ENCODE measurements at places on chromosomes 1 and 21. TPM values are rescaled to one million over a fixed set of nuclear protein-coding genes. Genes with fewer than 3 reads are reported as not detected.
A peak's percentile ranks its signal among the peaks of the same experiment; 100 is the strongest.

ADAMTS5 gene
- 0.82 TPM for total RNA-seq

DNA sequence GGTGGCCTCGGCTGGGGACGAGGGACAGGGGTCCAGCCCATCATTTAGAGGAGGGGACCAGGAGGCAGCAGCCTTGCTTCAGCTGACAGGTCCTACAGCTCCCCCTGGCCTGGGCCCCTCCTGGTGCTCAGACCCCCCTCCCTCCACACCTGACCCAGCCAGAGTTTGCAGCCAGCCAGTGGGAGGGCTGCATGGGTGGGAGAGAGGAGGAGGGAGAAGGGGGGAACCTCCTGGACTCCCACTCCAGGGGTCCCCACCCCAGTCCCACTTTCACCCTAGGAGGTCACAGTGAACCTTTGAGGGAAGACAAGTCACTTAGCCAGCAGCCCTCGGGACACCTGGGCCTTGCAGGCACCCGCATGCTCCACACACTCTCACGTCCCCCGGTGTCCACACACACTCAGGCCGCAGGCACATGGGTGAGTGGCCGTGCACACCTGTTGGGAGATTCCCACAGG is 108.9 kb upstream of the ZBTB40 start:
- DNase-seq: no peak

DNA sequence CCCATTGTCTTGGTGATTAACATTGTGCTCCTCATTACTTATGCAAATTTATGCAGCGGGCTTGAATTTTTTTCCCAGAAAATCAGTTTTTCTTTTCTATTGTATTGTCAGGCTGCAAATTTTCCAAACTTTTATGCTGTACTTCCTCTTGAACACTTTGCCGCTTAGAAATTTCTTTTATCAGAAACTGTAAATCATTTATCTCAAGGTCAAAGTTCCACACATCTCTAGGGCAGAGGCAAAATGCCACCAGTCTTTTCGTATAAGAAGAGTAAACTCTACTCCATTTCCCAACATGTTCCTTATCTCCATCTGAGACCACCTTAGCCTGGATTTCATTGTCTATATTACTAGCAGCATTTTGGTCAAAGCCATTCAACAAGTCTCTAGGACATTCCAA is 113.9 kb upstream of the OLFM3 start:
- DNase-seq: no peak

DNA sequence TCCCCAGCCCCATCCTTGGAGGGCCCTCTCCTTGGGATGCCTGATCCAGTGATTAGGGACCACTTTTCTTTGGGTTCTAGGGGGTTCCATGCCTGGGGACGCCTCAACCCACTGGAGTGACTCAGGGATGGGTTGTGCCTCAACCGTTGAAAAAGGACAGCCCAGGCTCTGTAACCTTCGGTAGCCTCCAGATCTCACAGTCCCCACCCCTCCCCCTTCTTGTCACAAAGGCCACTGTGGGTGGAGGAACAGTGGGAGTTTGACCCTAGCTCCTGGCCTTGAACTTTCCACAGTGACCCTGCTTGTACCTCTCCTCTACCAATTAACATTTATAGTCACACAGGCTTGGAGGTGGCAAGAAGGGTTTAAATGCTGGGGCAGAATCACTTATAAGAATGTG is 2.6 kb upstream of the RORC start:
- DNase-seq: no peak

DNA sequence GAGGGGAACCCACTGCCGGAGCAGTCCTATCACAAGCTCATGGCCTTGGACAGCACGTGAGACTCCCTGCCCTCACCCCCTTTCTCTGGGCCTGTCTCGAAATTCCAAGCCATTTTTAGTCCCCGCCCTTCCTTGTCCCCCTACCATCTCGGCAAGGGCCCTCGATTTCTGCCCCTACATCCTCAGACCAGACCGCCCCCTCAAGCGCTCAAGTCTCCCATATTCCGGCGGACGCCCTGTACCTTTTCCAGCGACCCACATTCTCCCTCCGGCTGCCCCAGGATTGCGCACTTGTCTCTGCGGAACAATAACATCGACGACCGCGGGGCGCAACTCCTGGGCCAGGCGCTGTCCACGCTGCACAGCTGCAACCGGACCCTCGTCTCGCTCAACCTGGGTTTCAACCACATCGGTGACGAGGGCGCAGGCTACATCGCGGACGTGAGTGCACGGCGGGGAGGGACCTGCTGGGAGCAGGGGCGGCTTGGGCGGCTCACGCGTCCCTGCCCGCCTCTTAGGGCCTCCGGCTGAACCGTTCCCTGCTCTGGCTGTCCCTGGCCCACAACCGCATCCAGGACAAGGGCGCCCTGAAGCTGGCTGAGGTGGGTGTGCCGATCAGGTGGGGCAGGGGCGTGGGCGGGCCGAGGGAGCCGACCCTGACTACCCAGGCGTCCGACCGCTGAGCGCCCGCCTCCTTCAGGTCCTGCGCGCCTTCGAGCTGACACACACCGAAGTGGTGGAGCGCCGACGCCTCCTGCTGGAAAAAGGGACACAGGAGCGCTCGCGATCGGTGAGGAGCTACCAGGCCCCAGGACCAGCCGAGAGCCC is 7.0 kb downstream of the LRRC71 start:
- DNase-seq: no peak

GRCh38 chr1:21045351-21045750 is 131.3 kb downstream of the EIF4G3 start:
- DNase-seq: no peak

- DNase-seq: no peak
Measured at GRCh38 chr1:159941591-159942560, 3.5 kb downstream of the IGSF9 start.

DNA sequence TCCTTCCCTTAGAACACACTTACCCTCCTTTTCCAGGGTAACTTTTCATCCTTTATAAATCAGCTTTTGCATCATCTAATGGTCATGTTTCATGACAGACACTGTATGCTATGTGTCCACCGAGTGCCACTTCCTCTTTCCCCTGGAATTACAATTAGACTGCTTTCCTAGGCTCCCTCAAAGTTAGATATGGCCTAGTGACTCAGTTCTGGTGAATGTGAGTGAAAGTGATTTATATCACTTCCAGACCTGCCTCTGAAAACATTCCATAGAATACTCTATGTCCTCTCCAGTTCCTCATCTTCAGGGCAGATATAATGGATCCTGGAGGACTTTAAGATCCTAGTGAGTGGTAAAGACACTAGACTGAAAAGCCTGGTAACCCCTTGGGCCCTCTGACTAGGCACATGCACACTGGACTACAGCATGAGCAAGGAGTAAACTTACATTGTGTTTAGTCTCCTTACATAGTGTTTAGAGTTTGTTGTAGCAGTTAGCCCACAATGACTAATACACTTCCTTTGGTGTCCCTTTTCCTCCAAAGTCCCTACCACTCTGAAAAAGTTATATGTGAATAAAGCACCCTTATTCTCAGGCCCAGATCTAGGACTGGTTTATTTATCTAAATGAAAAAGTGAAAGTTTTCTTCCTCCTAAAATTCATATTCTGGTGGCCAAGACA is 59.3 kb downstream of the GPR88 start:
- no peak for DNase-seq

EPHX1 gene
- total RNA-seq: 80.0 TPM

GRCh38 chr1:97412166-97412565 is 508.7 kb downstream of the DPYD start:
- no peak for DNase-seq

SGIP1 gene
- total RNA-seq: 2.1 TPM

NCAM2 gene
- total RNA-seq: 0.54 TPM

DNA sequence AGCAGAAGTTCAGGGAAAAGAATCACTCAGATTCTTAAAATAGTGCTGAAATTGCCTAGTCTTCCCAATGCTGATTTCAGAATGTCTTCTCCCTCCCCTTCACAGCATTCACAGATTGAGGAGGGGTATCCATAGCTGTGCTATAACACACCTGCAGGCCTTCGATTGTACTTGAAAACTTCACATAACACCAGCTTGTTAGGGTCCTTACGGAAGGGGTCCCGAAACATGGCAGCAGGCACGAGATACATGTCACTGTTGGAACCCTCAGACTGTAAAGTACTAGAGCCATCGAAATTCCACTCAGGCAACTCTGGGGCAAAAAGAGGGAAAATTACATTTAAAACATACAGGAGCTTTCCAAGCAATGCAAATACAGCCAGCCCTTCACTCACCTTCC is 4.6 kb downstream of the GLUL start:
- no peak for DNase-seq

GRCh38 chr1:185312361-185313138 is 4.5 kb downstream of the IVNS1ABP start:
- DNase-seq: no peak

GRCh38 chr1:25991937-25992688 is 5.8 kb downstream of the PAFAH2 start:
- DNase-seq: no peak

- DNase-seq: no peak
Measured at GRCh38 chr1:57131701-57132394, 166.0 kb upstream of the C8B start.

DNA sequence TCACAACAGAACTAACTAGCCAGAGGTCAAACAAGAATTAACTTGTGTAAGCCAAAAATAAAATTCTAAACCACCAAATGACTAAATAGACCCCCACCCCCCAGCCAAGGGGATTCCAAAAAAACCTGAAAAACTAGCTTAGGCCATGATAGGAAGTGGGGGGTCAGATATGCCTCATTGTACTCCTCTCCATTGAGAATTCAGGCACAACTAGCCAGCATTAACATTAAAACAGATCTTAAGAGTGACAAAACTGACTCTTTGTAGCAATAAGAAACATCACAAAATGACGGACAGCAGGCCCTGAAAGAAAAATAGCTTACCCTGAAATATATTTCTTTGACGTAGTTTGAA is 103.0 kb upstream of the ETV3 start:
- DNase-seq: no peak

OR14A16 gene
- total RNA-seq: not detected

- DNase-seq: no peak
Measured at GRCh38 chr1:95168028-95168427, 50.9 kb downstream of the TLCD4 start.

GRCh38 chr1:169648709-169649108 is 18.8 kb upstream of the SELP start:
- DNase-seq: no peak

DNA sequence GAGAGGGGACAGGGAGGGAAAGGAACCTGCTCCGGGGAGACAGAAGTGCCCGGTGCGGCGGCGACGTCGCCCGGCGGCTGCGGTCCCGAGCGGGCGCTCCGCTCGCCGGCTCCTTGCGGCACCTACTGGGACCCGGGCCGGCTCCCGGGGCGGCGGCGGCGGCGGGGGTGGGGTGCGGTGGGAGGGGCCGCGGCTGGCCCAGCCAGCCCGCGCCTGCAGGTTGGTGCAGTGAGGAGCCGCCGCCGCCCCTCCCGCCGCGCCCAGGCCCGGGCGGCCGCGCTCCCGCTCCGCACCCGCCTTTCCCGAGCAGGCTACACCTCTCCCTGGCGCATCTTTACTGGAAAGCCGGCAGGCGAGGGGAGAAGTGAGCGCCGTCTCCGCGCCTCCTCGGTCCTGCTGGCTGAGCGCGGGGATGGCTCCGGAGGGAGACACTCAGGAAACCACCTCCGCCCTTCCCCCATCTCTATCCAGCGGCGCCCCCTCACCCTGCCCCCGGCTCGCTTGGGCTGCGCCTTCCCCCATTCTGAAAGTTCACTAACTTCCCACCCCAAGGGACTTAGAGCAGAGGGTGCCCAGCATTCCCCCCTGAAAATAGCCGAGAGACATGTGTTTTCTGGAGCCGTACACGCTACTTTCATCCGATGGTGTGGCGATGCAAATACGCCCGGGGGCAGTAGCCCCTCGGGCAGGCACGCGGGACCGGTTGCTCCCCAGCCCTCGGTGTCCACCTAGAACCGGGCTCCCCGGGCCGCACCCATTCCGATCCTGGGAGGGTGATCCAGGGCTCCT is at the start of gene PLD5:
PLD5 (minus strand) TSS at position 127 of the 789 bp plus-strand sequence.
- DNase-seq: peak; percentile 13

RGS16 gene
- 9.8 TPM for total RNA-seq

Data from H1 (cell line).